SK-N-MC (cell line): ENCODE measurements at places on chromosomes 4 and X.

GRCh38 chr4:145494666-145495270 is 13.1 kb downstream of the SMAD1 start:
- no peak for DNase-seq

GRCh38 chr4:173318648-173319211 is 15.4 kb downstream of the HMGB2 start:
- no peak for DNase-seq

DNA sequence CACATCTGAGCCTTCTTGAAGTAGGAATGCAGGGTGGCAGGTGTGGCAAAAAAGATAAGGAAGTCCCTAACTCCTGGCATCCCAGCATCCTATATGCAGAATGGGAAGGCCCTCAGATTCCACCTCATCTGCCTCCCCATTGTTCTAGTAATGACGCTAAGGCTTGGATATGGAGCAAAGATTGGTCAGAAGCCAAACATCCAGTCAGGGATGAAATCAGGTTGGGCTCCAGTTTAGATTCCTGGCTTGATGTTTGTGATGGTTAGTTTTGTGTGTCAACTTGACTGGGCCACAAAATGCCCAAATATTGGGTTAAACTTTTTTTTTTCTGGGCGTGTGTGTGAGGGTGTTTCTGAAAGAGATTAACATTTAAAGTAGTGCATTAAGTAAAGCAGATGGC is 39.6 kb upstream of the MAGEA4 start:
- DNase-seq: no peak

- DNase-seq: no peak
Measured at GRCh38 chr4:139851639-139852038, 186.0 kb downstream of the MGST2 start.

GRCh38 chrX:9902656-9903055 is 64.5 kb upstream of the CLDN34 start:
- DNase-seq: no peak

DNA sequence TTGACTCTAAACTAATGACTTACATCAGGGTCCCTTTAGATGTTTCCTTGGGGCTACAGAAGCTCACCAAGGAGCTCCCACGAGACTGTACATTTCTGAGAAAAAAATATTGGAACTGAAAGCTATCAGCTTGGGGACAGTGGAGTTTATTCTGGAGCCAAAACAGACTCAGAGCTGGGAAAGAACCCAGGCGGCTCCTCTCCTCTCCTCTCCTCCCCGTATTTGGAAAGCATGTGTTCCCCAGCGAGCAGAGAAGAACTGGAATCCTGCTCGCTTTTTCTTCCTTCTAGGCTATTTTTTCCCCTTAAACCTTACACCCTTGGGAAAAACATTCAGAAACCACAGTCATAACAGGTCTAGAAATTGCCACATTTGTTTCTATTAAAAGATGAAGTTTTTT is 4.3 kb upstream of the MAP7D3 start:
- no peak for DNase-seq

GRCh38 chr4:74097631-74098426 is 1.2 kb downstream of the CXCL2 start:
- no peak for DNase-seq

DNA sequence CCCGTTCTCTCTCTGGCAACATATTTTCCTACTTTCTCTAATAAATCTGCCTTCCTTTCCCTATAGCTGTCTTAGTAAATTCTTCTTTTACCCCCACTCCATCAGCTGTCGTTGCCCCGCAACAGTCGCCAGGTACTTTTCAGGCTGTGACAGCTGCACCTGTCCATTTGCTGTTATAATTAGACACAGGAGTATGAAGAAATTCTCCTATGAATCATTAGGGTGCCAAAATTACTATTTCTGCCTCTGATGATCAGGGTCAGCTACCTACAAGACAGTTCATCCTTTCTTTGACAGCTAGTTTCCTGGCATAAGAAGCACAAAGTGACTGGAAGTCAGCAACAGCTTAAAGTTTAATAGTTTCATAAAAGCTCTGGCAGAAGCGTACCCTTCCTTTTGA is 19.5 kb upstream of the GALNTL6 start:
- DNase-seq: no peak

GRCh38 chrX:153866302-153867019 is 19.5 kb downstream of the L1CAM start:
- no peak for DNase-seq

GRCh38 chrX:113747274-113747973 is 836.5 kb upstream of the HTR2C start:
- DNase-seq: no peak

DNA sequence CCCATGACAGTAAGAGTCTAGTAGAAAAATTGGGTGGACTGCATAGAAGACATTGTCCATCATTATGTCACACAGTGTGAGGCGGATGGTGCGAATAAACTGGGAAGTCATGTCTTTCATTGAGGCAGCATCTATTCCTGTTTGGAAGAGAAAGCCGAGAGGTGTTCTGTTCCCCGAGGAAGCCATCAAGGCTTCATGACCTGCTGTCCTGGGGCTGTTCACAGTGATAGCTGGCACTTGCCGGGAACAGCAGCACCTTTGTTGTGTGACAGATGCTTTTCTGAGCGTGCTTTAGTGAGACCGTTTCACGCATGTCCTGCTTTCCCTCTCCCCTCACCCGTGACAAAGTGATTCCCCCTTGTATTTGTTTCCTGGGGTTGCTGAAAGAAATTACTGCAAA is 20.3 kb downstream of the RGS12 start:
- DNase-seq: no peak

DNA sequence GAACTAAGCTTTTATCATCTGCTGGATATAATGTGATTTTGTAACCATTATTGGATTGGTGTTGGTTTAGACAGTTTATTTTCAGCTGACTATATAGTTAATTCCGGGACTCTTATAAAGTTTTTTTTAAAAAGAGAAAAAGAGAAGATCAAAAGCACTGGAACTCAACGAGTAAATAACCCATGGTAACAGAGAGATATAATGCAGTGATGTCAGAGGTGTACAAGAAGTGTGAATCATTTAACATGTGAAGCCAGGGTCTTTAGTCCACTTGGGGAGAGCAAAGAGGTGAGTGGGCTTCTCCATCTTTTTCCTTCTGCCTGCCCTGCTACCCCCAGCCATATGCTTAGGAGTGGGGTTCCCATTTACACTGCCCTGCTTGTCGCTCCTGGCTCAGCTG is 3.2 kb downstream of the TMEM165 start:
- DNase-seq: no peak

- DNase-seq: no peak
Measured at GRCh38 chr4:100834616-100835015, 316.8 kb upstream of the EMCN start.

DNA sequence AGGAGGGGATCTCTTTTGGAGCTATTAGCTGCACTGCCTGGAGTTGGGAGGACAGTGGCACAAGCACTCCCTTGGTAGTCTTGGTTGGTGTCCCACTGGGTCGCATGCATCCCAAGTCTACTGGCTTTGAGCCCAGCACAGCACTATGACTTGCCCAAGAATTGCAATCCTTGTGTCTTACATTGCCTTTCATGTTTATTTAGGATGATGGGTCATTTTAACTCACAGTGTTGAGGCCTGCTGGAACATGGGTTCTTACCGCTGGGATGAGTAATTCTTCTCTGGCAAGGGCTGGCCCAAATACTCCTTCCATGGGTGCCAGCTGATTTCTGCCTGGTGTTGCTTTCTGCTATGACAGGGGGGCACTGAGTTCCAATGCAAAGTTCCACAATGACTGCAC is 185.5 kb downstream of the TEX13C start:
- no peak for DNase-seq

DNA sequence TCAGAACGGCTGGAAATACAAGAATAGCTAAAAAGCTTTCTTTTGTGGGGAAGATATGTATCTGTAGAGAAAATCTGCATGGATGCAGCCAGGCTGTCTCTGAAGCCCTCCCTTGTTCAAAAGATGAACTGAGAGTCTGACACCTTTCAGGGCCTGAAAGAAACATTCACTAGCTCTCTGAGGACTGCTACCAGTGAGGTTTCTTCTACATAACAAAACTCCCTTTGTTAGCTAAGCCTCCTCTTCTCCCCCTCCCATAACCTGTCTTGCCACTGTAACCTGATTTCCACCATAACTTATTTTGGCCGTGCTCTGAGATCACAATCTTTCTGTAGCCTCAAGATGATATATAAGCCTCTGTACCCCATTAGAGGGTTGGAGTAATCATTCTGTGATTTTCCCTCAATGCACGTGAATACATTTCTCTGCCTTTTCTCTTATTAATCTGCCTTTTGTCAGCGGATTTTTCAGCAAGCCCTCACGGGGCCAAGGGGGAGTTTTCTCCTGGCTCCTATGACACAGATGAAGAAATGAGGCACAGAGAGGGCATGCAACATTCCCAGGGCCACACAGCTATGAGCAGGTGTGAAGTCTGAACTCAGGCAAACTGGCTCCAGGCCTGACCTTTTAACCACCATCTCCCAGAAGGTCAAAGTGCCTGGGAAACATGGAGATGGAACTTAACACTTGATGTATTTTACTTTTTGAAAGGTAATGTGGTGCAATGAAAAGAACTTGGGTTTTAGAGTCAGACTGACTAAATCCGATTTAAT is 161.6 kb upstream of the PRDX4 start:
- no peak for DNase-seq
